ENCODE measurements at places on chromosomes 5 and 9.

GRCh38 chr5:73282923-73283322, 109.9 kb downstream of the TMEM174 start:
- DNase-seq, result no peak

GRCh38 chr5:131270809-131271208, 7.0 kb downstream of the CDC42SE2 start:
- no peak for DNase-seq

DNA sequence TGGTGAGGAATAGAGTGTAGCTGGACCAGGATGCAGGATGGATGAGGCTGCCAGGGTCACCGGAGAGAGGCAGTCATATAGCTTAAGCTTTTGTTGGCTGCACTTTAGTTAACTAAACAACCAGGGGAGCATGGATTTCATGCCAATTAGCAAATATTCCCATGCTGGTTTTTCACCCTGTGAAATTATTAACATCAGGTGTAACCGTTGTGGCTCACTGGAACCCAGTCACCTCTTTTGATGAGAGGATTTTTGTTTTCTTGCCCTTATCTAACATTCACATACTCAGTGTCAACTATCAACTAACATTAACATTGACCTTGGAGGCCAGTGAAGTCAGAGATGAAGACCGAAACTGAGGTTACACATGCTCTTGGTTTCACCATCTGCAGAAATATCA, 97.2 kb upstream of the BASP1 start:
- no peak for DNase-seq

GRCh38 chr5:15510831-15511230, 10.9 kb downstream of the FBXL7 start:
- DNase-seq, result no peak

Measured in NCI-H187 (cell line).